ENCODE measurements at places on chromosomes 12 and 14.

DNA sequence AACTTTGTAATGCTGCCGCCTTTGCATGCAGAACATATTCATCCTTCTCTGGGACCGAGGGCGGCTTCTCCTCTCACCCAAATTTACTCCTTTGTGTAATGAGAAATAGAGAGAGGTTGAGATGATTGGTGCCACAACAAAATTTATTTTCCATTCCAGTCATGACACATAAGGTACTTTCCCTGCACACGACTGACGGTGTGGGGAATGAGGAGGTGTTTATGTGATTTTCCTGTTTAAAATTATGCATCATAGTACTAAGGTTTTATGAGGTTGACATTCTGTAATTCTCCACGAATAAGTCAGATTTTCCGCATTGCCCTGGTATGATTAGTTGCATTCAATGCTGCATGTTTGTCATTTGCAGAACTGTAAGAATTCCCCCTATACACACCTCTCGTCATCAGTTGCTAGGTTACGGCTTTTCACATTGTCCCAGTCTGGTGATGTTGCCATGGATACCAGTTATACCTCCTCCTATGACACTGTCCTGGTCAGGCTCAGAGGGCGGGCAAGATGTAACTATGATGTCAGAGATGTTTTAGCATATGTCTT is 23.1 kb downstream of the BICDL1 start:
- no peak for DNase-seq

DNA sequence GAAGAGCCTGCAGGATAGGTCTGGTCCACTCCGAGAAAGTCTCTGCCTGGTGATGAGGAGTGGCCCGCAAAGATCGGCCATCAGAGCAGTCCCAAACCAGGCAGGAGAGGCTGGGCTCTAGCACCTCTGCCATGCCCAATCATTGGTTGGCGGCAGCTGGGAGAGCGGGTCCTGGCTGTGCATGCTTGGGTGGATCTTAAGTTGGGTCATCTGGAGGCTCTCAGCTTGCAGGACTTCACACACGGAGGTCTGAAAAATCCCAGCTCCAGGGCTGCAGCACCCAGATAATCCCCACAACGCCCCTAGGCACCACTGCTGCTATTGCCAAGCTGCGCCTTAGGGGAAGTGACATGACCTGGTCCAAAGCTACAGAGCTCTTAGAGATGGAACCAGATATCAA is 766.7 kb upstream of the TBX3 start:
- DNase-seq, result no peak

DNA sequence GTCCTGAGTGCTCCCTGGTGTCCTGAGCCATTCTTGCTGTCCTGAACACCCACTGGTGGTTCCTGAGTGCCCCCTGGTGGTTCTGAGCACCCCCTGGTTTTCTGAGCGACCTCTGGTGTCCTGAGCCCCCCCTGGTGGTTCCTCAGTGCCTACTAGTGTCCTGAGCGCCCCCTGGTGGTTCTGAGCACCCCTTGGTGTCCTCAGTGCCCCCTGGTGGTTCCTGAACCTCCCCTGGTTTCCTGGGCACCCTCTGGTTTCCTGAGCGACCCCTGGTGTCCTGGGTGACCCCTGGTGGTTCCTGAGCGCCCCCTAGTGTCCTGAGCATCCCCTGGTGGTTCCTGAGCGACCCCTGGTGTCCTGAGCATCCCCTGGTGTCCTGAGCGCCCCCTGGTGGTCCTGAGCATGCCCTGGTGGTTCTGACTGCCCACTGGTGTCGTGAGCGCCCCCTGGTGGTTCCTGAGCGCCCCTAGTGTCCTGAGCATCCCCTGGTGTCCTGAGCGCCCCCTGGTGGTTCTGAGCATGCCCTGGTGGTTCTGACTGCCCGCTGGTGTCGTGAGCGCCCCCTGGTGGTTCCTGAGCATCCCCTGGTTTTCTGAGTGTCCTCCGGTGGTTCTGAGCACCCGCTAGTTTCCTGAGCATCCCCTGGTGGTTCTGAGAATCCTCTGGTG is 473.1 kb downstream of the TMEM121 start:
- peak; percentile 82 for DNase-seq

- no peak for DNase-seq
These were observed 417.8 kb upstream of the TMTC1 start for GRCh38 chr12:30201301-30202160.

GRCh38 chr12:114776731-114777442 is 92.9 kb upstream of the TBX3 start:
- DNase-seq, result no peak

DNA sequence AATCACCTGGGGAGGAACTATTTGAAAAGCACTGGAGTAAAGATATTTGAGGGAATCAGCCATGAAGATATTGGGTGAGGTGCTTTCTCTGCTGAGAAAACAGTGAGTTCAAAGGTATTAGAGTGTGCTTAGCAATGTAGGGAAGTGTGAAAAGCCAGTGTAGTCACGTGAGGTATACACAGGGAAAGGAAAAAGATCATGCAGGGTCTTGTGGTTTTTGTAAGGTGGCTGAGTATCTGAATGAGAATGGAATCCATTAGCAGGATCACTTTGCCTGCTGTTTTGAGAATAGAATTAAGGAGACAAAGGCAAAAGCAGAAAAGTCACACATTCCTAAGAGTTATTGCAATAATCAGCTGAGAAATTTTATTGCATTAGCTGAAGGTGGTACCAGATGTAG is 193.0 kb downstream of the PIK3C2G start:
- DNase-seq, result no peak

- no peak for DNase-seq
These were observed 48.2 kb upstream of the MAP3K9 start for GRCh38 chr14:70857496-70857890.

DNA sequence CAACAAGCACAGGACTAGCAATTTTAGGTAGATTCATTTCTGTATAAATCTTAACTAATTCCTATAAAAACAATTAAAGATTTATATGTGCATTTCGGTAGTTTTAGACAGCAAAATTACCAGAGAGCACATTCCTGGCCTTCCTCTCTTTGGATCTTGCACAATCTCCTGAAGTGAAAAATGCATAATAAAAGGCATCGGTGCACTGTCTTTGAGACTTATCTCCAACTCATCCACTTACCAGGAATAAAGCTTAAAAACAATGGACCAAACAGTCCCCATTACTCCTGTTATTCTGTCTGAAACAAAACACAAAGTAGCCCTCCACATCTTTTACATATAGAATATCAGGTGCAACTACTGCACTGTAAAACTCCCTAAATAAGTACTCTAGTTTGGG is 69.3 kb downstream of the HECTD1 start:
- no peak for DNase-seq

- DNase-seq, result no peak
These were observed 90.0 kb downstream of the DHRS2 start for GRCh38 chr14:23725980-23726710.

GRCh38 chr12:11891346-11891745 is 179.4 kb upstream of the BCL2L14 start:
- no peak for DNase-seq

DNA sequence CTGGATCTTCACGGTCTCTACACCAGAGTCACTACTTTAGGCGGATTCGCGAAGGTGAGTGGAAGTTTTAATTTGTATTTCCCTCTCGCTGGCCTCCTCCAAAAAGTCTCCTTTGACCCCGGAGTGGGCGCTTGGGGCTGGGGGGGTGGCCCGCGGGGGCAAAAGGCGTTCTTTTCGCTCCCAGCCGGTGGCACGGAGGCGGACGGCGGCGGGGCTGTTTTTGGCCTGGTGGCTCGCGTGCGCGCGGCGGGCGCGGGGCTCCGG is 510 bp downstream of the ARID2 start:
- no peak for DNase-seq

- DNase-seq, result peak; percentile 31
These were observed 325.7 kb downstream of the CEP128 start for GRCh38 chr14:80615831-80616230.

DNA sequence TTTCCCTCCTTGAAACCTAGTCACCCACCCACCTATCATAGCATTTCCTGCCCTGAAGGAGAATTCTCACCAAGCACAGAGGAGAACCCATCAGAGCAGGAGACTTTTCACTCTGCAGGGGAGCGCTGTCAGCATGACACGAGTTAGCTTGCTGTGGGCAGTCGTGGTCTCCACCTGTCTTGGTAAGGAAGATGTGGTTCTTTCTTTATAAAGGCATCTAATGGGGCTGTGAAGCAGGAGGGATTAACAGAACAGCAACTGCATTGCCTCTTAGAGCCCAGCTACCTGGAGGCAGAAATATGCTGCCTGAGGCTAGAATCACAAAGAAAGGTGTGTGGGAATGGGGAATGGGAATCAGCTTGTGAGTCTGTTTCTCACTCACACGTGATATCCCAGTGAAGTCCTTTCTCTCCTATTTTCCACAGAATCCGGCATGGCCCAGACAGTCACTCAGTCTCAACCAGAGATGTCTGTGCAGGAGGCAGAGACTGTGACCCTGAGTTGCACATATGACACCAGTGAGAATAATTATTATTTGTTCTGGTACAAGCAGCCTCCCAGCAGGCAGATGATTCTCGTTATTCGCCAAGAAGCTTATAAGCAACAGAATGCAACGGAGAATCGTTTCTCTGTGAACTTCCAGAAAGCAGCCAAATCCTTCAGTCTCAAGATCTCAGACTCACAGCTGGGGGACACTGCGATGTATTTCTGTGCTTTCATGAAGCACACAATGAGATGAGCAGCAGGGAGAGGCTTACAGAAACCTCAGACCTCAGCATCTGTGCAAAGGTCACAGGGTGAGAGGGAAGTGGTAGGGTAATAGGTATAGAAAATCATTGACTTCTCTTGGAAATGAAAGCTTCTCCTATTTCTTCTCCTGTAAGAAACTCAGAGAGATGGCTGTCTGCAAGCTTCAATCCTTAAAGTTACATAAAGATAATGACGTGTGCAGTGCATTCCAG is 316.9 kb downstream of the DAD1 start:
- DNase-seq, result peak; percentile 10

GRCh38 chr12:19867970-19868369 is 428.7 kb downstream of the AEBP2 start:
- DNase-seq, result no peak

GRCh38 chr14:24465368-24465767 is 22.8 kb upstream of the SDR39U1 start:
- DNase-seq, result peak; percentile 35

DNA sequence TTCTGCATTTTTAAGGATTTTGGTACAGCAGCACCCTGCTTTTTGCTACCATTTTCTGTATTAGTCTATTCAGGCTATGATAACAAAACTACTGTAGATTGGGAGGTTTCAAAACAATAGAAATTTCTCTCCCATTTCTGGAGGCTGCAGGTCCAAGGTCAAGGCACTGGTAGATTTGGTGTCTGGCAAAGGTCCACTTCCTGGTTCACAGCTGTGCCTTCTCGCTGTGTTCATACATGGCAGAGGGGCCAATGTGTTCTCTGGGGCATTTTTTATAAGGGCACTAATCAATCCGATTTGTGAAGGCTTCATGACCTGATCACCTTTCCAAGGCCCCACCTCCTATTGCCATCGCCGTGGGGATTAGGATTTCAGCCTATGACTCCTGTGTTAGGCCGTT is 268.1 kb upstream of the RTL1 start:
- DNase-seq, result no peak

DNA sequence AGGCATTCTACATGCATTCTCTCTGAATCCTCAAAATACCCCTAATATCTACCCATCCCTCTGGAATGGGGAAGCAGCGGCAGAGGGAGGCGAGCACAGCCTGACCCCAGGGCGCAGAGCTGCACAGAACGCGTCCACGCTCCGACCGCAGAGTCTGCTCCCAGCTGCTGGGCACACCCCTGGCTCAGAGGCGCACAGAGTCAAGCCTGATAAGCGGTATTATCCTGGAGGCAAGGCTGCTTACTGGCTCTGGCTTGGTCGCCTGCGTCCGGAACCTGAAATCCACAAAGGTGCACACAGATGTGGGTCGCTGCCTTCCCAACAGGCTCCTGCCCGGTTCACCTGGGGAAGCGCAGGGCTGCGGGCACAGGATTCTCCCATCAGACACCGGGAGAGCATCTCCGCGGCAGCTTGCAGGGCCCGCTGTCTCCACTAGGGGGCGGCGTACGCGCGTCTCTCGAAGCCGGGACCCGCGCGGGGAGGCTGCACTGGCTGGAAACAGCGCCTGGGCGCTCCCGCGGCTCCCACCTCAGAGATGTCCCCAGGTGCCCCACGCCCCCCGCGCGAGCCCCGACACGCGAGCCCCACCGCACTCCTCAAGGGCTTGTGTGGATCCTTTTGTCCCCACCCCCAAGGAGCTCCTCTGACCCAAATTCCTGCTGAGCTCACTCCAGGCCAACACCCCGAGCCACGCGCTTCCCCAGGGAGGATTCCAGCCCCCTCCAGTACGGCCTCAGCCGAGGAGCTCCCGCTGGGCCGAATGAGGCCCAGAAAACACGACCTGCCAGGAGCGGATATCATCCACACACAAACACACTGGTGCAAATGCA is 120.1 kb upstream of the FZD10 start:
- peak; percentile 15 for DNase-seq

- no peak for DNase-seq
These were observed 22.5 kb upstream of the WSCD2 start for GRCh38 chr12:108106599-108106998.

- no peak for DNase-seq
These were observed 61.4 kb upstream of the PNMA1 start for GRCh38 chr14:73775339-73776193.

- no peak for DNase-seq
These were observed 142.5 kb downstream of the SYNE2 start for GRCh38 chr14:63995285-63995684.

DNA sequence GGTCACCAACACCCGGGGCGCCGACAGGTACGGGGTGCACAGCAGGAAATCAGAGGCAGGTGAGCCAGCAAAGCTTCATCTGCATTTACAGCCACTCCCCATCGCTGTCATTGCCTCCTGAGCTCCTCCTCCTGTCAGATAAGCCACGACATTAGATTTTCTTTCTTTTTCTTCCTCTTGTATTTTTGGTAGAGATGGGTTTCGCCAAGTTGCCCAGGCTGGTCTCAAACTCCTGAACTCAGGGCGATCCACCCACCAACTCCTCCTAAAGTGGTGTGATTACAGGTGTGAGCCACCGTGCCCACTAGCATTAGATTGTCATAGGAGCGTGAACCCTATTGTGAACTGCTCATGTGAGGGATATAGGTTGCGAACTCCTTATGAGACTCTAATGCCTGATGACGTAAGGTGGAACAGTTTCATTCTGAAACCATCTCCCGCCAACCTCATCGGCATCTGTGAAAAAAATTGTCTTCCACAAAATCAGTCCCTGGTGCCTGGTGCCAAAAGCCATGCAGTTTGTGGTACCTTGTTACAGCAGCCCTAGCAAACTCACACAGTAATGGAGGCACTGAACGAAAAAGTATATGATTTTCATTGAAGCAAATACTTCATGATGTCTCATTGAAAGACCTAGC is 1.5 kb downstream of the STYK1 start:
- DNase-seq, result no peak

DNA sequence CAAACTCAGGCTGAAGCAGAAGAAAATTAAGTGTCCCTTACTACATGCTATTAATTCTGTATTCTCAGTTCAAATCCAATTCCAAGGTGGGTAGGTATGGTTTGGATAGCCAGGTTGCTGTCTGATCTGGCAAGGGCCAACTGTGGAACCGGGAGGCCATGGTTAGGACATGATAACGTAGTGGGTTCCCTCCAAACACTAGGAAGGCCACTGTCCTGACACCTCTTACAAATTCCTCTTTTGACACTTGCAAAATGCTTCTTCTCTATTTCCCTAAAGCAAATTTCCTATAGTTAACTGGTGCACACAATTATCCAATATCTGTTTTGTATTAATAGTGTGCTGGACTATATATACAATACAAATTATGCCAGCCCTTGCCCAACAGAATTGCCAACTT is 70.8 kb downstream of the RNF34 start:
- no peak for DNase-seq
